ENCODE measurements at places on chromosomes 4 and X. TPM values are rescaled to one million over a fixed set of nuclear protein-coding genes. Genes with fewer than 3 reads are reported as not detected.

Gene SYN1
- polyA plus RNA-seq = not detected

Gene PRRG3
- polyA plus RNA-seq = not detected

Gene NXF2B
- not detected for polyA plus RNA-seq

Gene ADH1A
- not detected for polyA plus RNA-seq

Gene MTTP
- polyA plus RNA-seq = not detected

Gene TEX13C
- polyA plus RNA-seq = not detected

Gene CCNA2
- polyA plus RNA-seq = 0.24 TPM

Gene TBC1D8B
- 0.51 TPM for polyA plus RNA-seq

Gene IL2RG
- polyA plus RNA-seq = 754 TPM

Gene PTPN13
- not detected for polyA plus RNA-seq

Gene SH3RF1
- polyA plus RNA-seq = 2.2 TPM

Gene C4orf50
- polyA plus RNA-seq = not detected

Gene APELA
- not detected for polyA plus RNA-seq

Gene MID2
- 2.4 TPM for polyA plus RNA-seq

Gene PABPC4L
- not detected for polyA plus RNA-seq

Gene GYPB
- polyA plus RNA-seq = not detected

Gene CENPVL2
- polyA plus RNA-seq = not detected

Gene PNMA6F
- polyA plus RNA-seq = not detected

Gene PUDP
- polyA plus RNA-seq = 13.0 TPM

Gene GLRB
- not detected for polyA plus RNA-seq

Gene CCNI
- polyA plus RNA-seq = 341 TPM

Gene BRCC3
- 23.4 TPM for polyA plus RNA-seq

Gene SPARCL1
- not detected for polyA plus RNA-seq

Gene CLDN34
- not detected for polyA plus RNA-seq

Gene CCNQ
- 56.1 TPM for polyA plus RNA-seq

Gene SMIM10L2A
- polyA plus RNA-seq = 0.05 TPM

Gene SLC25A14
- 6.7 TPM for polyA plus RNA-seq

Gene ENAM
- 1.7 TPM for polyA plus RNA-seq

Gene HTN3
- polyA plus RNA-seq = not detected

Gene STATH
- polyA plus RNA-seq = not detected

Gene MAGEA4
- polyA plus RNA-seq = not detected

Gene STARD8
- 0.16 TPM for polyA plus RNA-seq

Gene DCAF4L1
- polyA plus RNA-seq = not detected

Gene FAM236A
- polyA plus RNA-seq = not detected

Gene ERVMER34-1
- not detected for polyA plus RNA-seq

Gene TRPC3
- not detected for polyA plus RNA-seq

Gene POU4F2
- polyA plus RNA-seq = not detected

Gene GAGE12C
- not detected for polyA plus RNA-seq

Gene RTL3
- not detected for polyA plus RNA-seq

Gene ZNF732
- 0.16 TPM for polyA plus RNA-seq

Gene CCDC110
- polyA plus RNA-seq = not detected

Gene ITM2A
- 59.0 TPM for polyA plus RNA-seq

Gene REELD1
- polyA plus RNA-seq = not detected

Gene POU3F4
- not detected for polyA plus RNA-seq

Gene AGA
- polyA plus RNA-seq = 31.0 TPM

Gene CEP44
- polyA plus RNA-seq = 9.9 TPM

Gene PDE5A
- 2.0 TPM for polyA plus RNA-seq

Gene CPZ
- polyA plus RNA-seq = not detected

Gene KLKB1
- polyA plus RNA-seq = 0.23 TPM

Gene FGF5
- polyA plus RNA-seq = not detected

Gene MAOB
- polyA plus RNA-seq = not detected
